ENCODE measurements at places on chromosomes 4 and X.

- peaks cover 15% of the 10 kb centered on the region for H3K4me1 ChIP-seq
- no peak overlapping the region for H3K4me3 ChIP-seq
- H3K36me3 ChIP-seq: peaks cover 2% of the 10 kb centered on the region
- H3K27ac ChIP-seq: no peak overlapping the region
- DNase-seq: no peak
- peaks cover 4% of the 10 kb centered on the region for H3K27me3 ChIP-seq
Observed at GRCh38 chr4:40721730-40722171, 28.0 kb upstream of the NSUN7 start.

- DNase-seq: no peak
- peaks cover 1% of the 10 kb centered on the region for H3K36me3 ChIP-seq
- H3K27me3 ChIP-seq: no peaks in the 10 kb centered on the region
- H3K4me3 ChIP-seq: no peak overlapping the region
- no peak overlapping the region for H3K27ac ChIP-seq
Observed at GRCh38 chr4:56727150-56727549, 46.1 kb upstream of the HOPX start.

DNA sequence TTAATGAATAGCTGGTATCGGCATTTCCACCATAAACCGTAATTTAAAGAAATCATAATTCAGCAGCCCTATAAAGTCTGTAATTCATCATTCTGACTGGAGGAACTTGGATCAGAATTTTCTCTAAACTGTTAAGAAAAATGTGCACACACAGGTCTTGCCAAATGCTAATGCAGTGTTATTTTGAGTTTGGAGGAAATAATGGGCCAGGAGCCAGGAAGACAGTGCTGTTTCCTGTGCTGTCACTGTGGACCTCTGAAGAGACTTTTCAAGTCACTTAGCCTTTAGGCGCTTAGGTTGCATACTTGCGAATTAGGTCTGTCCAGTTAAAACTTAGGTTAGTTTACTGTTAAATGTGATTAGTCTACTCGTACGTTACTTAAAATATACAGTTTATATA, 137.5 kb upstream of the ANXA3 start:
- no peaks in the 10 kb centered on the region for H3K4me1 ChIP-seq
- no peak overlapping the region for H3K4me3 ChIP-seq
- no peak for DNase-seq
- H3K27me3 ChIP-seq: peaks cover 14% of the 10 kb centered on the region
- H3K36me3 ChIP-seq: no peaks in the 10 kb centered on the region
- no peak overlapping the region for H3K27ac ChIP-seq

GRCh38 chr4:94931626-94932025, 173.9 kb downstream of the BMPR1B start:
- no peak for DNase-seq
- H3K4me3 ChIP-seq: no peak overlapping the region
- no peaks in the 10 kb centered on the region for H3K4me1 ChIP-seq
- no peak overlapping the region for H3K27ac ChIP-seq

GRCh38 chr4:113472864-113473263, 288.7 kb downstream of the CAMK2D start:
- DNase-seq: no peak
- H3K4me3 ChIP-seq: no peak overlapping the region
- H3K36me3 ChIP-seq: peaks cover 37% of the 10 kb centered on the region
- no peaks in the 10 kb centered on the region for H3K27me3 ChIP-seq
- peaks cover 22% of the 10 kb centered on the region for H3K4me1 ChIP-seq

DNA sequence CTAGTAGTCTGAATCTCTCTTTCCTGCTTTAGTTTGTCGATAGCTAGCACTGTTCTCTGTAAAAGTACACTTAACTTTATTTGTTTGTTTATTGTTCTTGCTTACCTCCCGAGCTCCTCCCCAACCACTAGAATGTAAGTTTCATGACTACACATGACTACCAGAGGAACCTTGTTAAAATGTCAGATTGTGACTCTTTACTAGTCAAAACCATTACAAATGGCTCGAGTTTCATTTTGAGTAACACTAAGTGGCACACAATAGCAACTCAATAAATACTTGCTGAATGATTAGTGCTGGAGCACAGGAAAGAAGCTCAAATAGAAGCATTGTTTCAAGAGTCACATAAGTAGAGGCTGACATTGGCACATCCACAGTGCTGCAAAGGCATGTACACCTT, 116.1 kb downstream of the MAPK10 start:
- no peak for DNase-seq
- H3K36me3 ChIP-seq: no peaks in the 10 kb centered on the region
- peaks cover 2% of the 10 kb centered on the region for H3K27me3 ChIP-seq

GRCh38 chr4:139819082-139819481, 153.5 kb downstream of the MGST2 start:
- H3K27me3 ChIP-seq: no peaks in the 10 kb centered on the region
- no peak for DNase-seq
- H3K4me1 ChIP-seq: no peaks in the 10 kb centered on the region
- no peak overlapping the region for H3K27ac ChIP-seq

DNA sequence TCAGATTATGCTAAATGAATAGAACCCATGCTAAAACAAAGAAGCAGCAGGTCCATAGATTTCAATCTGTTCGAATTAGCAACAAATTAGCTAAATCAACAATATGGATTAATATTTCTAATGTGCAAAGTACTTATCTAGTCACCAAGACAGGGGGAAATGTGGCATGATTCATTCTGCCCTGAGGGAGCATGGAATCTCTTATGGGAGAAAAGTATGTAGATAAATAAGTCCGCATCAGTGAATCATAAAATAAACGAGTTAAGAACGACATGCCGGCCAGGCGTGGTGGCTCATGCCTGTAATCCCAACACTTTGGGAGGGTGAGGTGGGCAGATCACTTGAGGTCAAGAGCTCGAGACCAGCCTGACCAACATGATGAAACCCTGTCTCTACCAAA, 102.1 kb downstream of the ANOS1 start:
- no peaks in the 10 kb centered on the region for H3K4me1 ChIP-seq
- no peaks in the 10 kb centered on the region for H3K27me3 ChIP-seq
- DNase-seq: no peak
- no peak overlapping the region for H3K4me3 ChIP-seq

GRCh38 chr4:106707776-106708463, 328.2 kb downstream of the DKK2 start:
- H3K4me3 ChIP-seq: no peak overlapping the region
- H3K4me1 ChIP-seq: no peaks in the 10 kb centered on the region
- no peaks in the 10 kb centered on the region for H3K36me3 ChIP-seq
- no peak for DNase-seq

GRCh38 chrX:111728096-111728495, 47.1 kb downstream of the ALG13 start:
- peaks cover 36% of the 10 kb centered on the region for H3K36me3 ChIP-seq
- peaks cover 2% of the 10 kb centered on the region for H3K4me1 ChIP-seq
- no peak for DNase-seq

DNA sequence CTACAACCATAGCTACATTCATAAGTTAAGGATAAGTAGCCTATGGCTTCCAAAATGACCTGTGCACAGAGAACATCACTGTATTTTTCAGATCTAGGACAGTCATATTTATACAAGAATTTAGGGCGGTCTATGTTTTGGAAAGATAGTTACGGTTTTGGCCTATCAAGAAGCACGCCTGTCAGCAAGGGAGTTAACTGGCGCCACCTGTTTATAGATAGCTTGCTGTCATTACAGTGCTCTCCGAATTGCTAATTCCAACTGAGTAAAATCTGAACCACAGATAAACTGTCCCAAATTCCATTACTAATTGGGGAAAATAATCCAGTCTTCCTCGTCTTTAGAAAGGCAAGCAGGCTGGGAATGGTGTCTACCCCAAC, 646 bp downstream of the ABCB7 start:
- no peaks in the 10 kb centered on the region for H3K27me3 ChIP-seq
- peak overlapping the region; percentile 93 for H3K27ac ChIP-seq
- H3K36me3 ChIP-seq: peaks cover 3% of the 10 kb centered on the region
- peak overlapping the region; percentile 91 for H3K4me3 ChIP-seq

DNA sequence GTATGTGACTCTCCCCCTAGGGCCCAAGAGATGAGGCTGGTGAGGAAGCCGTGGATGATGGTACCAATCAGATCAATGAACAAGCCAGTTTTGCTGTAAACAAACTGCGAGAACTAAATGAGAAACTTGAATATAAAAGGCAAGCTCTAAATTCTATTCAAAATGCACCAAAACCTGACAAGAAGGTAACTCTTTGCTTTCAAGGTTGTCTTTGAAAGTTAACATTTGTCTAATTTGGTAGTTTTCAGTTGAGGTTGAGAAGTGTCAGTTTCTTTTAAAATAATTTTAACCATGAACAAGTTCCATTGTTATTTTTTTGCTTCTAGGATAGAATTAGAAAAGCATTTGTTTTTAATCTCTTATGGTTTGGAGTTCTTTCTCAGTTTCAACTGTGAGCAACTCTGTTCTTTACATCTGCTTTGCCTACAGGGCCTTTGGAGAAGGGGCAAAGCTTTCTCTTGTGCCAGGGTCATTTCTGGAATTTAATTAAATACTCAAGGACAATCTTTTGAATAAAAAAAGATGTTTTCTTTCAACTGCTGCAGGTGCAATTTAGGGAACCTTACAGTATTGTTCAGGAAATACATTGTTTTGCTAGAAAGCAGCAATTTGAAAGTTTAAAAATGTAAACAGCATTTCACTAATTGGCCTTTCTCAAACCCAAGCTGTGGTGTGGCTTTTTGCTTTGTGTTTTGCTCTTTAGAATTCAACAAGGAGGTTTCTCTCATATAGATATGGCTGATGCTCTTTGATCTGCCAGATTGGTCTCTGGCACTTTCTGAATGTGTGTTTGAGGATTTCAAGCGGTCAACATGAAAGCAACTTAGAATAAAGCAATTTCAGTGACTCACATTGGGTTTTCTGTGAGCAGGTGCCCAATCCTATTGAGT, 62.9 kb downstream of the LRP2BP start:
- no peak overlapping the region for H3K4me3 ChIP-seq
- H3K4me1 ChIP-seq: no peaks in the 10 kb centered on the region
- H3K36me3 ChIP-seq: peaks cover 10% of the 10 kb centered on the region
- H3K27ac ChIP-seq: no peak overlapping the region
- H3K27me3 ChIP-seq: no peaks in the 10 kb centered on the region
- DNase-seq: no peak

GRCh38 chr4:187103351-187103750, 379.7 kb upstream of the FAT1 start:
- H3K4me1 ChIP-seq: no peaks in the 10 kb centered on the region
- no peaks in the 10 kb centered on the region for H3K27me3 ChIP-seq
- H3K4me3 ChIP-seq: no peak overlapping the region
- DNase-seq: no peak

DNA sequence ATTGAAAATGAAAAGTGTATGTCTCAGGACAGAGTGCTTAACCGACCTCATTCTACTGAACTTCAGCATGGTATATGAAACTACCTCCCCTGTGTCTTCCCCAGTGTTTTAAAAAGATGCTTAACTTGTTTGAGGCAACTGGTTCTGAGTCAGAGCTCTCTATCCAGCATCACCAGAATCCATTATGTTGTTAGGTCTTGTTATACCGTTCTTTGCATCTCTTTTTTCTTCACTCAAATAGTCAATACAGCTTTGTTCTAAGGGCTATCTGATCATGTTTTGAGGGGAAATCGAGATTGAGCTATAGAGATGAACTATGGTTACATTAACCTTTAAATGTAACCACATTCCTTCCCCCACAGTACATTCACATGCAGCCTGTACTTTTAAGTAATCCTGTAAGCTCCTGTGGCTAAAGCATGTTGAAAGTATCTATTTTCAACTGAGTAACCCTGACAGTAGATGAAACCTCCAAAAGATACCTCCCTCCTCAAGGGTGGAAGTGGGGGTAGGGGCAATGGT, 514.4 kb downstream of the RPA4 start:
- no peaks in the 10 kb centered on the region for H3K27me3 ChIP-seq
- H3K36me3 ChIP-seq: peaks cover 4% of the 10 kb centered on the region
- H3K4me3 ChIP-seq: no peak overlapping the region
- peaks cover 50% of the 10 kb centered on the region for H3K4me1 ChIP-seq

DNA sequence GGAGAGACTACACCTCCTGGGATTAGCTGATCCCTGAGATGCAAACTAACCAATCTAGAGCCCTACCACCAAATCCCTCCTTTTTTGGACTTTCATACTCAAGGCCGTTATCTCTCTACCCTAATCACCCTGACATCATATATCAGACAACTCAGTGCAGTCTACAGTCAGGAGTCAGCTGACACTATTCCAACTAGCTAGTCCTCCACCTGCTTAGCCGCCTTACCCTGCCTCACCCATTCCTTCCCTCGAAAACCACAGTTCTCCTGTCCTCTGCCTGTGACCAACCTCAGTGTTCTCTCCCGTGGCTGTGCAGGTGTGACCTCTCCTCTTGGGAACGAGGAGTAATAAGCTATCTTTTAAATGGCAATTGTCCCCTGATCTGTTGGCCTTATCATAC, 1.8 kb upstream of the PPEF2 start:
- no peak for DNase-seq
- peaks cover 6% of the 10 kb centered on the region for H3K27me3 ChIP-seq
- H3K36me3 ChIP-seq: no peaks in the 10 kb centered on the region

GRCh38 chrX:20989361-20989760, 384.9 kb upstream of the CNKSR2 start:
- peaks cover 2% of the 10 kb centered on the region for H3K27me3 ChIP-seq
- H3K4me3 ChIP-seq: no peak overlapping the region
- H3K27ac ChIP-seq: no peak overlapping the region
- DNase-seq: no peak

DNA sequence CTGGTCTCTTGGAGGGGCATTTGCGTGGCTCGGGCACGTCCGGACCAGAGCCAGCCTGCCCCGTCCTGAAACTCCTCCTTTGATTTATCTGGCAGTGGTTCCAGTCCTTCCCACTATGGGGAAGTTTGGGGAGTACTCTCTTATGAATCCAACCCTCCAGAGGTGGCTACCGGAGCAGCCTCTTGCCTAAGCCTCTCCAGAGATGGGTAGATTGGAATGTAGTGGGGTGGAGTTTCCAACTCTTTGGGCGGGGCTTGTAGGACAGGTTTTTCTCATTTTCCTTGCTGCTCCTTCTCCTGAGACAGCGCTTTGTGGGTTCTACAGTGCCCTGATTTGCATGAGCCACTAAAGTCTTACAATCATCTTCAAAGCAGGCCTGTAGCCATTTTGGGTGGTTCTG, 60.1 kb upstream of the XAGE1B start:
- no peaks in the 10 kb centered on the region for H3K27me3 ChIP-seq
- no peaks in the 10 kb centered on the region for H3K36me3 ChIP-seq
- H3K27ac ChIP-seq: no peak overlapping the region
- no peak for DNase-seq

DNA sequence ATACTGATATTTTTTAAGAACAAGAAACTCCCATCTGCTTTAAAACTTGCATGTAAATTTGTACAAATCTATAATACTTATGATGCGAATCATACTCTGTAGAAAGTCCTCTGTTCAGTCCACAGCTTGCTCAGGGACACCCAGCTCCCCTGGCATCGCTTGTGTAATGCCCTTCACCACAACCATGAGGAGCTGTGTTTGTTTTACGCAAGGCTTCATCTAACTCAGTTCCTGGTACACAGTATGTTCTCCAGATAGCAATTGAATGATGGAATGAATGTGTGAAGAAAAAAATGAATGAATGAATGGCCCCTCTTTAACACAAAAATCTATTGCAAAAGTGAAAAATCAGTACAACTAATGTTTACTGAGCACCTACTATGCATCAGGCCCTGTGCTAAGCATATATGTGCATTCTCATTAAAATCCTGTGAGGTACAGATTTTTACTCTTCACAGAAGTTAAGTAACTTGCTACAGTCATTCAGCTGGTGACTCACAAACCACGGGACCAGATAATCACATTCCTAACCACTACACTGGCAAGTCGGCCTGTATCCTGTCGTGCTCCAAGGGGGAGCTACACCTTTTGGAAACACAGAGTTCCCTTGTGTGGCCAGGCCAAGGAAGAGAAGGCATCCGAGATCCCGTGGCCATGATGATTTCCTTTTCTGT, 58.7 kb upstream of the KDR start:
- no peak overlapping the region for H3K27ac ChIP-seq
- no peak overlapping the region for H3K4me3 ChIP-seq
- no peaks in the 10 kb centered on the region for H3K4me1 ChIP-seq
- H3K27me3 ChIP-seq: peaks cover 2% of the 10 kb centered on the region
- DNase-seq: no peak
- H3K36me3 ChIP-seq: no peaks in the 10 kb centered on the region
